ENCODE measurements at places on chromosomes 3 and 15.

DNA sequence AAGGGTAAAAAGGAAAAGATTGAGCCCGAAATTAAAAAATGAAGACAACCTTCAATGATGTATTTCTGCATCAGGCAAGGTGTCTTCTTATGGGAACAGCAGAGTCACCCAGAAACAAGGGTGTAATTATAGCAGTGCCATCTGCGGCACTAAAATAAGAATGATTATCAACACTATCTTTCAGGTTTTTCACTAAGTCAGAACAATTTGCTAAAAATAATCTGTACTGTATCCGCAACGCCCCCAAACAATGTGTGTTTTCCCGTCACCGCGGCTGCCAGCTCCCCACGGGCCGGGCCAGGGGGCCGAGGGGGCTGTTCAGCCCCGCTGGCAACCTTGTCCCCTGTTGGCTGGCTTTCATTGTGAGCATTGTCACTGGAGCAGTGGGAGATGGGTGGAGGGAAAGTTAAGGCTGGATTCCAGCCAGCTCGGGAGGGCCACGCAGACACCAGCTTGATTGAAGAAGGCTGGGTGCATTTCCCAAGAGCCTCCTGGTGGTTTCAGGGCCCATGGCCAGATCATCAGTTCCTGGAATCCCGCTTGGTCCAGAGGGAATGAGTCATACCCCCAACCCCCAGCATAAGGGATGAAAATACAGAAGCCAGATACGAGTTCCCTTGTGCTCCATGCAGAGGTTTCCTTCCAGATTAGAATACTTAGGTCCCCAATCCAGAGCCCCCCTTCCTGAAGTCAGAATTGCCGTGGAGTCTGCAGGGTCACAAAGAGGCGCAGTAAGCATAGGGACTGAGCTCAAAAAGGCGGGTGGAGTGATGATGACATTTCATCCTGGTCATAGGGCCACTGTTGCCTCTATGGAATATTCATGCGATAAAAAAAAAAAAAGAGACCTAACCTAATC, 90.2 kb upstream of the KLF13 start:
- H3K4me3 ChIP-seq = peak overlapping the region; percentile 16
- peak overlapping the region; percentile 88 for H3K27ac ChIP-seq
- peaks cover 11% of the 10 kb centered on the region for H3K4me1 ChIP-seq
- no peaks in the 10 kb centered on the region for H3K36me3 ChIP-seq
- no peaks in the 10 kb centered on the region for H3K27me3 ChIP-seq

- H3K4me3 ChIP-seq = no peak overlapping the region
- no peak for DNase-seq
- no peaks in the 10 kb centered on the region for H3K27me3 ChIP-seq
Measured at GRCh38 chr3:46059432-46059831, 32.1 kb upstream of the XCR1 start.

- no peaks in the 10 kb centered on the region for H3K27me3 ChIP-seq
- no peak for DNase-seq
- no peaks in the 10 kb centered on the region for H3K4me1 ChIP-seq
- peak overlapping the region; percentile 16 for H3K27ac ChIP-seq
- H3K4me3 ChIP-seq = no peak overlapping the region
Measured at GRCh38 chr15:99387421-99388168, 136.3 kb downstream of the LRRC28 start.

GRCh38 chr3:116388867-116389385, 56.4 kb downstream of the LSAMP start:
- DNase-seq = no peak
- H3K27ac ChIP-seq = no peak overlapping the region
- H3K4me1 ChIP-seq = no peaks in the 10 kb centered on the region
- H3K4me3 ChIP-seq = no peak overlapping the region
- no peaks in the 10 kb centered on the region for H3K27me3 ChIP-seq

DNA sequence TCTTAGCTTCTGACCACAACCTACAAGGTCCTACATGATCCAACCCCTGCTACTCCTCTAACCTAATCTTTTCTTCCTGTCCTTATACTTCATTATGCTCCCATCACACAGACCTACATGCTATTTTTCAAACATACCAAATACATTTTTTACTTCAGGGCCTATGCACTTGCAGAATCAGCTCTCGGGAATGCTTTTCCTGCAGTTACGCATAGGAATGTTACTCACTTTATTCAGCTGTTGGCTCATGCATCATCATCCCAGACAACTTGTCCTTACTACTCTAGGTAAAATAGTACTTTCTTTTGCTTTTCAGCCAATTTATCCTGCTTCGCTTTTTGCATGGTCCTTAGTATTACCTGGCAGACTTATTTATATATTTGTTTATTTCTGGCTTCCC, 105.6 kb downstream of the OXSM start:
- H3K36me3 ChIP-seq = no peaks in the 10 kb centered on the region
- no peaks in the 10 kb centered on the region for H3K27me3 ChIP-seq
- H3K4me1 ChIP-seq = no peaks in the 10 kb centered on the region
- DNase-seq = no peak

DNA sequence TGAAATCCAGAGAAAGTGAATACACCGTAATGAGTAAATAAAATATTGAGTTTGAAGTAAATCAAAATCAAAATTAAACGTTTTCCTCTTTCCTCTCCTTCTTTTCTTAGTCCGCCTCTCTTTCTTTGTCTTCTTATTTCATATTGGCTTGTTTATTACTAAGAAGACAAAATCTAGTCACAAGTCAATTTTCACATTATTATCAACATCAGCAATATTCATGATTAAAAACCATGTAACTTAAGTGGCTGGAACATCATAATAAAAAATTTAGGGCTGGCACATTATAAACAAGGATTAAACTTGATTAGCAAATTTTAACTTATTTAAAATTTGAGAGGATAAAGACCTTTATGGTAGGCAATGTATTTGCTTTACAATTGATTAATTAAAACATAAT, 61.4 kb downstream of the BCHE start:
- H3K4me3 ChIP-seq = no peak overlapping the region
- no peak overlapping the region for H3K27ac ChIP-seq
- no peak for DNase-seq
- no peaks in the 10 kb centered on the region for H3K4me1 ChIP-seq

All from uterus (tissue), 4 donors.